ENCODE measurements at places on chromosomes 6 and 20.

DNA sequence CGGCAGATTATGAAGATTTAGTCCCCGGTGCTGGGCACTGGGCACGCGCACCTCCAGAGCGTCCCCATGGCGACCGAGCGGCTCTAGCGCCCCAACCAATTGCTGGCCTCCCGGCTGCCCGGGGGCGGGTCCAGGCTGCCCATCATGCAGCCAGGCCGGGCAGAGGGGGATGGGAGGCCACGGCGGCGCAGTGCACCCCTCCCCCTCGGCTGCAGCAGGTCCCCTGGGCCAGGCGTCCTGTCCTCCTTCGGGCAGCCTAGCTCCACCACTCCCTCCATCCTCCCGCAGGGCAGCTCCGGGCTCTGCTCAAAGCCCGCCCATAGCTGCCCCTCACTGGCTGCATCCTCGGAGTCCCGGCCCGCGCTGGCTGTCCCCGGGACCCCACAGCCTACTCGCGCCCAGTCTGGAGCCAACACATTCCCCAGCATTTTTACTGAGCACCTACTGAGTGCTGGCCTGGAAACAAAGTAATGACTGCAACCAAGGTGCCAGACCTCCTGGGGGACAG, 99.4 kb downstream of the ASXL1 start:
- DNase-seq = peak; percentile 81

DNA sequence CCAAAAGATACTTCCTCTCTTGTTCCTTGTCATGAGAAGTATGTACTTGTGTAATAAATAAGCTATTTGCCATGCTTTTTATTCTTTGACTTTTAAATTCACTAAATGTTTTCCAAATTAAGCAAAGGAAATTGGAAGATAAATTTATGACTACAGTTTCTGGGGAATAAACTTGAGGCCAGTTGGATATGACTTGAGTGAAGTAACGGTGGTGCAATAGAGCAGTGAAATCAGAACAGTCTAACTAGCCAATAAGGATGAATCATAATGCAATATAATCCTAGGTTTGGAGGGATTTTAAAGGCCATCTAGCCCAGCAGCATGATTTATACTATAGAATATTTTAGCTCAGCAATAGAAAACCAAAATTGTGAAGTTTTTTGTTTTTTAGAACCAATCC, 183.8 kb upstream of the TCF21 start:
- no peak for DNase-seq

DNA sequence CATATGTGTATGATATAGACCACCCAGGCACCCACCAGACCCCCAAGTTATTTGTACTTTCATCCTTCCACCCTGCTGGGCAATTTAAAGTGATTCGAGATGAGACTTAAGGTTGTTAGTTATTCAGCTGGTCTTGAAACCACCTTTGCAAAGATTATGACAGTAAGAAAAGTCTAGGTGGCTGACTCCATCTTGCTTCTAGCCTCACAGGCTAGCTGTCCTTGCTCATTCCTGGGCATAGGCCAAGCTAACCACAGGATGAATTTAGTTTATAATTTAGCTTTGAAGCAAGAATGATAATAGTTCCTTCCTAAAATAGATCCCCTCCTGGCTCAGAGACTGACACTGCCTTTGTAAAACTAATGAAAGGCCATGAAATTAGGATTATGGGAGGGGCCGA, 71.9 kb upstream of the IYD start:
- DNase-seq = no peak

- DNase-seq = no peak
Measured at GRCh38 chr6:14720411-14721102, 525.3 kb upstream of the JARID2 start.

- no peak for DNase-seq
Measured at GRCh38 chr6:152557502-152557901, 79.7 kb downstream of the SYNE1 start.

DNA sequence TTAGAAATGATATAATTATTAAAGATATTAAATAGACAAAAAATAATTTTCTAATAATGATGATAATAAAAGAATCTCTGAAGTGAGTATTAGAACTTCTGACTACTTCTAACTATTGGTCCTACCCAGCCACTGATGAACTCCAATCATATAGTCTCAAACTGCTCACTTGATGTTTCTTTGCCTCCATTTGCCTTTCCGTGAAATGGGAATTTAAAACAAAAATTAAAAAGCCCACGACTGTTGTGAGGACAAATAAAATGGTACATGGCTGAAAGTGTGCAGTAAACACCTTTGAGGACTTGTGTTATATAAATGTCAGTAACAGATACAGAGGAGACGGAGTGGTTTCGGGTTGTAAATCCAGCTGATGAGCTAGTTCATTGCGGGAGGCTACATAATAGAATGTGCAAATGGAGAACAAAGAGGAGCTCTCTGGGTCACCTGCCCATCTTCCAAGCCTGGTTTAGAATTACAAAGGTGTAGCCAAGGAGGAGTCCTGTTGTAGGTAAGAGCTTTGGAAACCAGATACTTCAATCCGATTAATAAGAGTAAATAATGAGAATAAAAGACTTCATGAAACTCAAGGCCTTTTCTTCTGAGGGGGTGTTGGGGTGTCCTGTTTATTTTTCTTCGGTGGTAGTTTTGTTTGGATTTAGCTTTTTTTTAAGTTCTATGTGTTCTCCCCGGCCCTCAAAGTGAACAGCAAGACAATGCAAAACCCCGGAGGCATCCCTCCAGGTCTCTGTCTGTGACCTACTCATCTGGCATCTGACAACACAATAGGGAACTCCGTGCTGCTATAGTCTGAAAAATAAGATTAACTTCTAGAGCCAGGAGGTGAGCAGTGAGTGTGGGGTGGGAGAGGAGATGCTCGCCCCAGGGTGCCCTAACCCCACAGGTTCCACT, 4.4 kb upstream of the PXDC1 start:
- no peak for DNase-seq

DNA sequence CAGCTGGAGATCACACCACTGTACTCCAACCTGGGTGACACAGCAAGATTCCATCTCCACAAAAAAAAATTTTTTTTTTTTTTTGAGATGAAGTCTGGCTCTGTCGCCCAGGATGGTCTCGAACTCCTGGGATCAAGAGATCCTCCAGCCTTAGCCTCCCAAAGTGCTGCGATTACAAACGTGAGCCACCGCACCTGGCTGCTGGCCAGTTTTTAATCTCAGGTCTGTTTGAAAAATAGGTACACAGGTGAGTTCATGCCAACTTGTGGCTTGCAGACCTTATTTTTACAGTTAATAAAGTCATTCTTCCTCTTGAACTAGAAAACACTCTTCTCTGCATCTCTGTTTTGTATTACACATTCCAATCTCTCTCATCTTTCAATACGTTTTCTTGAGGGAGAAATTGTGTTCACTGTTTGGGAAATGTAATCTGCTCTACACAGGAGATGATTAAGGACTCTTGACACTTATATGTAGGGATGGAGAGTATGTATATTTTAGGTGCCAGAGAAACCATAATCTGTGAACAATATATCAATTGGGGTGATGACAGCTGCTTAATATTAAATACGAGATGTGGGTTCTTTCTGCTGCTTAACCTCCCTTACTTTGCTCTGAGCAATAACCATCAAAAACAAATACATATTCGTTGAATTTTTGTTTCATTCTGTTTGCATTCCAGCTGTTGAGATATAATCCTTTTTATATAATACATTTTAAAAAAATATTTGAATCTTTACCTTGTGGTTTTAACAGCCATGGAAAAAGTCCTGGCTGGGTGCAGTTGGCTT, 17.7 kb upstream of the RIPOR3 start:
- no peak for DNase-seq

DNA sequence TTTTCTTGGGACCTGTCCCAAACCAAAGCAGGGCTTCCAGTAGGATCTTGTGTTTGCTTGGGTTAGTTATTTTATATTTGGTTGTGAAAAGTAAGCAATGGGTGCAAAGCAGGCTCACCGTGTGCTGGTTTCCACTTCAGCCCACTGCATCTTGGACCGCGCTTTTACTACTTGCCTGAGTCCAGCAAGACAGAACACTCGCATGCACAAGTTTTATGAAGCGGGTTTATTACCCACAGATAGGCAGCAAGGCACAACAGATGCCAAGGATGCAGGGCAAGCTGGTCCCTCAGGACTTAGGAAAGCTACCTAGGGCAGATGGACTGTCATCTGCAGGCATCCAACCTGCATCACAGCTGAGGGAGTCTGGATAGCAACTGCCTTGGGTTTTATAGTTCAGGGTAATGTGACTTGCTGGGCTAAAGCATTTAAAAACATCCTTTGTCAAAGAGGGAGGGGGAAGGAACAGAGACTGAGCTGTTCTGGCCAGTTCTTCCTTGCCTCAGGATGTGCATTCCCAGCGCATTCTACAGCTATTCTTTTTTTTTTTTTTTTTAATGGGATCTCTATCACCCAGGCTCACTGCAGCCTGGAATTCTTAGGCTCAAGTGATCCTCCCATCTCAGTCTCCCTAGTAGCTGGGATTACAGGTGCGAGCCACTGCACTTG, 18.5 kb downstream of the CITED2 start:
- DNase-seq = no peak

DNA sequence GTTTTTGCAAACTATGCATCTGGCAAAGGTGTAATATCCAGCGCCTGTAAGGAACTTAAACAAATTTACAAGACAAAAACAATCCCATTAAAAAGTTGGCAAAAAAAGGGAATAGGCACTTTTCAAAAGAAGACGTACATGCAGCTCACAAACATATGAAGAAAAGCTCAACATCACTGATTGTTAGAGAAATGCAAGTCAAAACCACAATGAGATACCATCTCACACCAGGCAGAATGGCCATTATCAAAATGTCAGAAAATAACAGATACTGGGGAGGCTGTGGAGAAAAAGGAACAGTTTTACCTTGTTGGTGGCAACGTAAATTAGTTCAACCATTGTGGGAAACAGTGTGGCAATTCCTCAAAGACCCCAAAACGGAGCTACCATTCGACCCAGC, 54.2 kb downstream of the TSBP1 start:
- no peak for DNase-seq

- no peak for DNase-seq
Measured at GRCh38 chr6:70241031-70241430, 61.9 kb downstream of the COL9A1 start.

DNA sequence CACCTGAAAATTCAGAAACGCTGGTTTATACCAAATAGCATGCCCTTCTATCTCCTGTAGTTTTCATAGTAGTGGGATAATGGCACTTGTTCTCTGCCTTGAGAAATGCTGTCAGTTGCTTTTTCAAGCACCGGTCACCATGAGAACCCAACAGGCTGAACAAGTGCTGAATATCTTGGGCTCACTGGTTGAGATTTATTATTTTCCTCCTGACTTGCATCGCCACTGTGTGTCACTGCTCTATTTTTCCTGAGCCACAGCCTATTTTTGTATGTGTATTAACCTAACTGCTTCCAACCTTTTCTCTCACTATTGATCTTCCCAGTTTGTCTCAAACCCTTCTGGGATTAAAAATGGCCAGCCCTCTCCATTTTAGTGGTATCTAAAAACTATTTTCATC, 71.9 kb downstream of the OPN5 start:
- DNase-seq = no peak

DNA sequence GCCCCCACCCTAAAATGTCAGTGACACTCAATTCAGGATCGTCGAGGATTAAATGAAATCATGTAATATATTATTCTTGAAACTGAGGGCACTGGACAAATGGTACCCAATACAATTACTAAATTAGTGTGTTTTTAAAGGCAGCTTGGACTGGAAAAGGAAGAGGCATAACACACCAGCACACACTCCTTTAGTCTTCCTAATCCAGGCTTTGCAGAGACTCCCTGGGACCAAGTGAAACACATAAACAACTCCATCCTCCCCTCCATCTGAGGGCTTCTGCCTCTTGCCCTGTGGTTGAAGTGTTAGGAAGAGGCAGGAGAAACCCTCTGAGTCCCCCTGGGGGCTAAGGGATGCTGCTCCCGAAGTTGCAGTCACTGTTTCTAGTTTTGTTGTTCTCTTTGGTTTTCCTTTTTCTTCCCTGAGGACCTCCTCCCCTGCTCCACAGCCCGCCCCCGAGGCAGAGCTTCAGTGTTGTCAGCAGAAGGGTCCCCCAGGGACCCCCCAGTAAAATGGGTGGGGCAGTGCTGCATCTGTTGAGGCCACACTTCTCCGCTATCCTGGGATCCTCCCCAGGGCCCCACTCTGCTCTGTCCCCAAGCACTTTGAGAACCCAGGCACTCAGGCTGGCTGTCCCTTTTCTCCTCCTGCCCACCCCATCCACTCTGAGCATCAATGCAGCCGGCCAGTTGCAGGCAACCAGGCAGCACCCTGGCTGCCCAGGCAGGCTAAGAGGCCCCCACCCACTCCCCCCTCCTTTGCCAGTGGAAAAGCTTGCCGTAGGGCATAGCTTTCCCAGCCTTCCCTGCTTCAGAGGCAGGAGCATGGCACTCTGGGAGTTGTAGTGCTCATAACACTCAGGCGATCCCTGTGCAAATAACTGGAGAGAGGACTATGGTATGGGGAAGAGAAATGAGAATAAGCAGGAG, 5.9 kb downstream of the TMEM63B start:
- DNase-seq = no peak

DNA sequence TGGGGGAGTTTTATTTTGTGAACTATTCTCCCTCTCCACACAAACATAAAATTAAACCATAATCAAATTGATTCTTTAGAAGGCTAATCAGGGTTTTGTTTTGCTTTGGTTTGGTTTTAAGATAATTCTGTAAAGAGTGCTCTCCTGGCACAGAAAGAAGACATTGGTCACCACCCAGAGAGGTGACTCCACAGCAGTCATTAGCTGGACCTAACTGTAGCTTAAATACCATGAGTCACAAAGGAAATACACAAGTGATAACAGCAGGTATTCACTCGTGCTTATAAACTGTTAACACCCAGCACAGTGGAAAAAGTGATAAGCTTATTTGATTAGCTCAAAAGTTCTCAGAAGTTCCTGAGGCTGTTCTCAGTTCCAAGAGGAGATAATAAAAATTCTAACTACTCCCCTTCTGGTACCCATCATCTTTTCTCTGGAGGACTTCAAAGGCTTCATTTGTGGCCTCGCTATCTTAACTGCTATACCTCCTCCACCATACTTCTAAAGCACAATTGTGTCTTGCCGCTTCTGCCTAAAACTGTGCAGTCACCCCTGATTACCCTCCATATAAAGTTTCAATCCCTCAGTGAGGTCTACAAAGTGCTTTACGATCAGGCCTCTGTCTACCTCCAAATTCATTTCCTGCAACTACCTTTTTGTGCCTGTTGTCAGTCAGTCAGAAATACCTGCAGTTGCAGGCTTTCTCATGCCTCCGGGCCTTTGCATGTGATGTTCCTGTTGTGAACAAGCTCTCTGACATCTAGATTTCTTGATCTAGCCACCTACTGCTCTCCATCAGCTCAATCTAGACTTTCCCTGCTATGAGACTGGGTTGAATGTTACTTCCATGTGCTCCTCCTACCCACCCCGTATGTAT, 201.1 kb downstream of the SAMD5 start:
- DNase-seq = no peak

GRCh38 chr20:5072756-5073659, 46.8 kb downstream of the PCNA start:
- DNase-seq = no peak

GRCh38 chr20:37866051-37866450, 36.9 kb upstream of the VSTM2L start:
- no peak for DNase-seq

- no peak for DNase-seq
Measured at GRCh38 chr6:46538800-46539480, 47.7 kb upstream of the RCAN2 start.

Measured in GM10248 (cell line).